ENCODE measurements at places on chromosomes 11 and 22. TPM values are rescaled to one million over a fixed set of nuclear protein-coding genes. Genes with fewer than 3 reads are reported as not detected.

The FJX1 gene
- 10.4 TPM for total RNA-seq

The TBX10 gene
- total RNA-seq = not detected

The C11orf86 gene
- total RNA-seq = 0.28 TPM

The IL17RA gene
- 6.1 TPM for total RNA-seq

All from smooth muscle cell of bladder (primary cell).